ENCODE measurements at places on chromosomes 4 and X.

DNA sequence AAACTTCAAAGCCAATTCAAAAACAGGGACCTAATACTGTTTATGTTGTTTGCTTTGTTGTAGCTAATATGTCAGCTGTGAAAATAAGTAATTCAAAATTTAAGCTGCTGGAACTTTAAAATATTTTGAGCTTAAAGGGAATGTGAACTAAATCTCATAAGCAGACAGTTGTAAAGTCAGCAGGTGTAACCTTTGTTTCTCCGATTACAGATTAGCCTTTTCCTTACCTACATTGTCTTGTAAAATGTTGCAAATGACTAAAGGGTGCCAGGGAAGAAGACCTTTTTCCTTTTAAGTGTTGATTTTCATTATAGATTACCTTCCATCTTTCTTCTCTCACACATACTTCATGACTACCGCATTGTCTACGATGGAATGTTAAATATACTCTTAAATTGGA lies 405.1 kb downstream of the KCNIP4 start:
- no peak for DNase-seq

GRCh38 chrX:20252381-20253231 lies 14.1 kb downstream of the RPS6KA3 start:
- DNase-seq: no peak

- DNase-seq: no peak
Measured at GRCh38 chr4:20529691-20530090, 170.6 kb upstream of the PACRGL start.

- no peak for DNase-seq
Measured at GRCh38 chrX:153003981-153004380, 10.1 kb upstream of the PNMA5 start.

DNA sequence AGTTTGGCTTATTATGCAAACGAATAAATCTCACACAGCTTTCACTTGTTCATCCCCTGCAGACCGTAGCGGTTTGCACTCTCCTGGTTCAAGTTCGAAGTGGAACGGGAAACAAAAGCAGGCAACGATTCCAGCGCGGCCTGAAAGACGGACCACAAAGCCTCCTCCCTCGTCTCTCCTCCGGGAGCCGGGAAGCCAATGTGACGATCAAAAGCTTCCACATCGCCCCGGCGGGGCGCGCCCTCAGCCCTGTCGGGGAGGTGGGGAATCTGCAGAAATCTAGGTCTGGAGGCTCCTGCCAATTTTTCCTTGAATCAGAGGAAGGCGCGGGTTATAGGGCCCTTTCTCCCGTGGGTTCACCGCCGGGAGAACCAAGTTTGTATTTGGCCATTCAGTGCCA lies 16.9 kb upstream of the ZIC3 start:
- no peak for DNase-seq

DNA sequence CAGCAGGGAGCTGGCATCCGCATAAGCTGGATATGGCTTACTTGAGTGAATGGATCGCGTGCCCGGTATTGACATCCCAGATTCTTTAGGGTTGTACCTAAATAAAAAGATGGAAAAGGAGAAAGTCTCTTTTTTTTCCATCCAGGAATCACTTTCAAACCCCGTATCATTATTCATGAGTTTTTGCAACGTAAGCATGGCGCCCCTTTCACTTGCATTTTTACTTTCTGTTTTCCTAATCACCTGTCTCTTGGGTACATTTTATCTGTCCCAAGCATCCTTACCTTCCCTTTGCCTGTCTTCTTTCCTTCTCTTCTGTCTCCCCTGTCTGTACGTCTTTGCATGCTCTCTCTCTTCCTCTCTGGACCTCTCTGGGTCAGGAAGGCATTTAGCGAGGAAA lies 128.6 kb downstream of the CPE start:
- DNase-seq: no peak

GRCh38 chr4:102620697-102621497 lies 119.7 kb downstream of the NFKB1 start:
- DNase-seq: no peak

DNA sequence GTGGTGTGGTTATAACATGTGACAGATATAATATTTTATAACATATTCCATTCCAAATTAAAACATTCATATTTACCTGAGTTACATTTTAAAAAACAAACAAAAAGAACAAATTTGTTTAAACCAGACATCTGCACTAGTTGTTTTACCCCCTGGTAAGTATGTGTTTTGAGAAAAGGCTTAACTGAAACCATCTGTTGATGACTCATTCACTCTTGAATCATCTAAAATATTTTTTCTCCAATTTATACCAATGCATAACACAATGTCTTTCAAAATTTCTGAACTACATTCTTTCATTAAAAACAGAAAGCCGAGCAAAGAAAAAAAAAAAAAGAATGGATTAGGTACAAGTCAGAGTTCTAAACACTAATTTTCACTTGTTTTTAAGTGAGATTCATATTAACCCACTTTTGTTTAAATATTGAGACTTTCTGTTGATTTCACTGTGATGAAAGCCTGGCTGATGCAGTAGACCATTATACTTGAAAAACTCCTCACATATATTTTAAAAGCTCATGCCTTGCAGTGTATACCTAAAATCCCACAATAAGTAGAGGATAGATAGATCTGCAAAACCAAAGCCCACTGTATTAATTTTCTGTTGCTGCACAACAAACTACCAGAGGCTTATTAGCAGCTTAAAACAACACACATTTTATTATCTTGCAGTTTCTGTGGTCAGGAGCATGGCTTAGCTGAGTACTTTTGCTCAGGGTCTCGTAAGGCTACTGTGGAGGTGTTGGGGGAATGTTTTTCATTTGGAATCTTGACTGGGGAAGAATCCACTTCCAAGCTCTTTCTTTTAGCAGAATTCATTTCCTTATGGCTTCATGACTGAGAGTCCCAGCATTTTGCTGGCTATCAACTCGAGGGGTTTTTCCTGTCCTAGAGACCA lies 221.5 kb downstream of the PCDH18 start:
- DNase-seq: no peak

DNA sequence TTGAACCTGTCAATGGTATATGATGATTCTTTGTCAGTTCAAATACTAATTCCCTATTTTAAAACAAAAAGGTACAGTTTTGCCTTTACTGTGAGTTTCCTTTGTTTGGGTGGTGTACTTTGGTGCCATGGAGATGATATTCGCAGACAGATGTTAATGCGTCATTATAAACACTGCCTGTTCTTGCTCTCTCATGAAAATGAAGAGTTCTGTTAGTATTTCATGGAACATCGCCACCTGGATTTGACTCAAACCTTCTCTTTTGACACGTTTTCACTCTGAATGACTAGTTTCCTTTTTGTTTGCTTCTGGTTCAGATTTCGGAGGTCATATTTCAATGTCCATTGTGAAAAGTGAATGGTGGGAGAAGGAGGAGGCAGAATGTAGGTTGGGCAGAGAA lies 6.9 kb upstream of the CTSO start:
- no peak for DNase-seq

GRCh38 chrX:110341189-110342035 lies 17.2 kb upstream of the RTL9 start:
- no peak for DNase-seq

DNA sequence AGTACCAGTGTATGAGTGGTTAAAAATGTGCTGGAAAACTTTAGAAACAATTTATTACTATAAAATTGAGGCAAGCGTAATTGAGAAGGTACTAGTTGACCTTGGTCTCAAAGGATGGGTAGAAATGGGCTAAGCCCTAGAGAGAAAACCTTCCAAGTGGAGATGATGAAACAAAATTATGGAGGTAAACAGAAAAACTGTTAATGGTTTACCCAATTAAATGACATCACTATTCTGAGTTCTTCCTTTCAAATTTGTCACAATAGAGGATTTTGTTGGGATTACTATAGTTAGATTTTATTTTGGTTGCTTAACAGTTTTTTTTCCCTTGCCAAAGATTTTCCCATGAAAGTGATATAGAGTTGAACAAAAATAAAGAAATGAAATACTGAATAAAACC lies 1302.5 kb upstream of the TENM3 start:
- DNase-seq: no peak

DNA sequence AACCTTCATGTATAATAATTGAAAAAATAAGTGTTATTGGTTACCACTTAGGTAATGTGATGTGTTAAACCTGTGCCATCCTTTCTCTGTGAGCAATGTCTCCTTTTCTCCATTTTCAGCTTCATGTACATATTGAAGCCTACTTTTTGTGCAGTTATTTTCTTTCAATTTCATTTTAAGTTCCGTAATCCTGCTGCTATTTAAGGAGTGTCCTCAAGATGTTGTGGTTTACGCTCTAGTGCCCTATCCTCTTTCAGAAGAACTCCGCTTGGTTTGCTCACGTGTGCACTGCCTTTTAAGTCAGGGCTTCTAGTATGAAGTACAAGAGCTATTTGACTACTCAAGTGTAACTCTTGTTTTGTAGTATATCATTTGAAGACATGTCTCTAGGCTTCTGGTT lies 2253.2 kb upstream of the TENM3 start:
- DNase-seq: peak; percentile 3

DNA sequence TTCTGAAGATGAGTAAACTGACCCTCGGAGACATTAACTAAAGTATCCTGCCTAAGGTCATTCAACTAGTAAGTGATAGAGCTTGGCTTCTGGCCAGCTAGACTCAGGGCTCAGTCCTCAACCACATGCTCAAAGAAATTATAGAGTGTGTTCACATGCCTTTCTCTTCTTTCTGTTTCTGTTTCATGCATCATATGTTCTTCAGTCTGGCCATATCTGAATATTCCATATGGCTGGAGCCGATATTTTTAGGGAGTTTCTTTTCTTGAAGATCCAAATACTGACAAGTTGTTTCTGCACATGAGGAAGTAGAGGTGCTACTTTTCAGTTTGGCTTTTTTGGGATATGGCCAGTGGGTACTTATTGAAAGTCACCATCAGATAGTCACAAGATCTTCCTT lies 44.9 kb downstream of the MMRN1 start:
- no peak for DNase-seq

DNA sequence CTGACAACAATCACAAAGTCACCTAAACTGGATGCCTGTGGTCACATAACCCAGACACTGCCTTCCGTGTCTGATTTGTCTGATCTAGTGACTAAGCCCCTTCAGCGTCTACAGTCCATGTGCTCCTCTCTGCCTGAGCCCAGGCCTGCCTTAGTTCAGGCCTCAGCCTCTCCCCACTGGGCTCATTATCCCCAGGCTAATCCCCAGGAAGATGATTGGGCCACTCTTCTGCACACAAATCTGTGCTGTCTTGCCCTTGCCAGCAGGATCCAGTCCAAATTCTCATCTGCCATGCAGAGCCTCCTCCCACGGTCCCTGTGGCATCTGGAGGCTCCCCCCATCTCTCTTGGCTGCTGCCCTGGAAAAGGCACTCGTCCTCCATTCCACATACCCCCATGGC lies 96.5 kb downstream of the SLC2A9 start:
- no peak for DNase-seq

GRCh38 chr4:69546134-69546765 lies 50.5 kb upstream of the UGT2B4 start:
- DNase-seq: no peak

GRCh38 chr4:107743532-107743931 lies 23.5 kb upstream of the PAPSS1 start:
- no peak for DNase-seq

- DNase-seq: no peak
Measured at GRCh38 chrX:38124000-38124399, 96.7 kb downstream of the SRPX start.

- no peak for DNase-seq
Measured at GRCh38 chr4:152734699-152735050, 44.9 kb downstream of the TIGD4 start.

DNA sequence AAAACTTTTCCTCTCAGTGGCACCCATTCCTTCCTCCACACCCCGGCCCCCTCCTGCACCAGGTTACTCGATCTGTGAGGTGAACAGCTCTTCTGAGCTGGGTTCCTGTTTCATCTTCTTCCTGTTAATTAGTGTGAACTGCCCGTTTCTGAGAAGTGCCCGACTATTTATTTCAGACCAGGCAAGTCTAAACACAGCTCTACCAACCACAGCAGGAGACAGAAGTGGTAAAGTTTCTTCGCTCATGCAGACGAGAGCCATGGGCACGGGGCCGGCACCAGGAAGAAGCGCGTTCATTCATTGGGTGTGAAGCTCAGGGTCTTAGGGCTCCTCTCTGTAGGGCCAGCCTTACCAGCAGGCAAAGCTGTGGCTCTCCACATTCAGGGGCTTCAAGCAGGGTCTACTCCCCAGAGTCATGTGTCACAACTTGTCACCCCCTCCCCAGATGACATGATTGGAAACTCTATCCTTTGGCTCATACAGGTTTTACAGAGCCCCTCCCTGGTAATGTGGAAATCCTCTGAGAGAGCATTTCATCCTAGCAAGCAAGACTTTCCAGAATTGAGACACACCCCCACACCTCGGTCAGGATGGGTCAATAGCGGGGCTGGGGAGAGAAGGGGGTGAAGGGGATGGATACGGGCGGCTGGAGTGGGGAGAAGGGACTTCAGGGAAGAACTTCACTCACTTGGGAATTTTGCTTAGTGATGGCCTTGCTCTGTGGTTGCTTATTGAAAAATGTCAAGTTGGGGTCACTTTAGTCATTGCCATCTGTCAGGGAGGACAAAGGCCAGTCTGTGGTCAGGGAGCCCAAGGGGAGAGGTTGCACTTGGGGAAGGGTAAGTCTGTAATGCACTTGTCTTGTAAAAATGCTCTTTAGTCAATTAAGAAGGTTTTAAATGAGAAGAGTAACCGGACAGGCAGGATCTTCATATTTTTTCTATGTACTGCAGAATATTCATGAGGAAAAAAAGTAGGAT lies 121.6 kb upstream of the TRIM2 start:
- DNase-seq: no peak

GRCh38 chrX:1453951-1454785 lies 1.5 kb upstream of the ASMTL start:
- peak; percentile 67 for DNase-seq

DNA sequence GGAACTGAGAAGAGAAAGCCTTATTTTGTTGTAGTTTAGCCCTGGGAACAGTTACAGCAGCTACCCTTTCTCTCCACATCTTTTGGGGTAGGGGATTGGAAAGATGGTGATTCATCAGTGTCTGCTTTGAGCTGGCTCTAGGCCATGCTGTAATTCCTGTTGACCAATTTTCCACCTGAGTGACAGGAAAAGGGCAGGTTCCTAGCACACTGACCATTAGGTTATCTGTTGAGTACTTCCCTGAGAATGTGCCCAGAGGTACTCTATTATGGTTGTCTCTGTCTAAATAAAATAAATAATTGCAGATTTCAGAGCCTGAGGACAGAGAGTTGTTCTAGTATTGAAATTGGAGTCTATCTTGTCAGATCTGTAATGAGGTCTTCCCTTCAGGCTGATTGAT lies 109.0 kb downstream of the ENOX2 start:
- no peak for DNase-seq

DNA sequence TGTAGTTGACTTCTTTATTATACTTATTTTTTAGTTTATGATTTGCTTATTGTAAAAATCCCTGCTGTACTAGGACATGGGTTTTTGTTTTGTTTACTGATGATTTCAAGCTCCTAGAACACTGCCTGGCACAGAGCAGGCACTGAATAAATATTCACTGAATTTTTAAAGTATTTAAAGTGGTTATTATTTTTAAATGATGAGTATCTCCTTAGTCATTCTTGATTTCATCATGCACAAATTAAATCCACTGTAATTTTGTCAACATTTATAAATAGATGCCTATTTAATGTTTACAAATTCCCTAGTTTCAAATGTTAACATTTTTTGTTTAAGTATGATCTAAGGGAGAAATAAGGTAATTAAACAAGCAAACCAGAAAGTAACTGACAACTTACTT lies 367.9 kb upstream of the SLIT2 start:
- DNase-seq: no peak

- no peak for DNase-seq
Measured at GRCh38 chrX:140762061-140762460, 52.5 kb downstream of the LINC00632 start.

- DNase-seq: no peak
Measured at GRCh38 chr4:79272761-79273160, 53.1 kb downstream of the NAA11 start.

GRCh38 chr4:16154451-16154850 lies 70.6 kb upstream of the PROM1 start:
- DNase-seq: no peak
